IPS DF 6.9 (cell line): ENCODE measurements at places on chromosomes 12 and 14.

- no peak for DNase-seq
Measured at GRCh38 chr12:68854554-68854953, 46.6 kb downstream of the MDM2 start.

DNA sequence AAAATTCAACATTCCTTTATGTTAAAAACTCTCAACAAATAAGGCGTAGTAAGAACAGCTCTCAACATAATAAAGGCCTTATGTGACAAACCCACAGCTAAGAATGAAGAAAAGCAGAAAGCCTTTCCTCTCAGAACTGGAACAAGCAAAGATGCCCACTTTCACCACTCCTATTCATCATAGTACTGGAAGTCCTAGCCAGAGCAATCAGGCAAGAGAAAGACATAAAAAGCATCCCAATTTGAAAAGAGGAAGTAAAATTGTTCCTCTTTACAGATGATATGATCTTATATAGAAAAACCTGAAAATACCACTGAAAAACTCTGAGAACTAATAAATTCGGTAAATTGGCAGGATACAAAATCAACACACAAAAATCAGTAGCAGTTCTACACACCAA is 52.1 kb downstream of the STON2 start:
- no peak for DNase-seq

GRCh38 chr12:14854586-14855183 is 11.4 kb upstream of the ART4 start:
- DNase-seq: no peak

- peak; percentile 50 for DNase-seq
Measured at GRCh38 chr12:132523576-132524331, 33.8 kb downstream of the FBRSL1 start.

DNA sequence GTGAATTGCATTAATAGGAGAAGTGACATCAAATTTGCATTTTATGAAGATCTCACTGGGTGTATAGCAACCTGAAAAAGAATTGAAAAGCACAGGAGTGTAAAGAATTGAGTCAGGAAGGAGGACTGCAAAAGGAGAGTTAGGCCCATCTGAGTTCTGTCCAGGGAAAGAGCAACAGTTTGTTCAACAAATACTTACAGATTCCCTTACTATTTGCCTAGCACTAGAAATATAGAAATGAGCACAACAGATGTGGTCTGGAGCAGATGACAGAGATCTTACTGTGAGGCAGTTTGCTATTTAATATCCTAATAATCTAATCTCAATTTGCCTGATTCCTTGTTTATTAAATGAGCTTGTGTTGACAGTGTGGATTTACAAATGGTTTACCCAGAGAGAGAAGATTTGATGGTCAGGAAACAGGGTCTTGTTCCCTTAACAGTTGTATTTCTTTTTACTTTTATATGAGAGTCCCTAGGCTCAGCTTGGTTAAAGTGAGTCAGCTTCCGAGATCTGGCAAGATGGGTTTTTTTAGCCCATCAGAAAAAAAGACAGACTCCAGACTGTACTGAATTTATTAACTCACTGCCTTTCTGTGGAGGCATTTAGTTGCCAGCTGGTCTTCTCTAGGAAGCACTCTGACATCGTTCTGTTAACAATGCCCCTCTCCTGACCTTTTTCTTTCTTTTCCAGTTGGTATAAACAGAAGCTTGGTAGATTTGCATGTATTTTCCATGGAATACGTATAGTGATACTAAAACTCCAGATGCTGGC is 229.7 kb downstream of the TTC6 start:
- no peak for DNase-seq

DNA sequence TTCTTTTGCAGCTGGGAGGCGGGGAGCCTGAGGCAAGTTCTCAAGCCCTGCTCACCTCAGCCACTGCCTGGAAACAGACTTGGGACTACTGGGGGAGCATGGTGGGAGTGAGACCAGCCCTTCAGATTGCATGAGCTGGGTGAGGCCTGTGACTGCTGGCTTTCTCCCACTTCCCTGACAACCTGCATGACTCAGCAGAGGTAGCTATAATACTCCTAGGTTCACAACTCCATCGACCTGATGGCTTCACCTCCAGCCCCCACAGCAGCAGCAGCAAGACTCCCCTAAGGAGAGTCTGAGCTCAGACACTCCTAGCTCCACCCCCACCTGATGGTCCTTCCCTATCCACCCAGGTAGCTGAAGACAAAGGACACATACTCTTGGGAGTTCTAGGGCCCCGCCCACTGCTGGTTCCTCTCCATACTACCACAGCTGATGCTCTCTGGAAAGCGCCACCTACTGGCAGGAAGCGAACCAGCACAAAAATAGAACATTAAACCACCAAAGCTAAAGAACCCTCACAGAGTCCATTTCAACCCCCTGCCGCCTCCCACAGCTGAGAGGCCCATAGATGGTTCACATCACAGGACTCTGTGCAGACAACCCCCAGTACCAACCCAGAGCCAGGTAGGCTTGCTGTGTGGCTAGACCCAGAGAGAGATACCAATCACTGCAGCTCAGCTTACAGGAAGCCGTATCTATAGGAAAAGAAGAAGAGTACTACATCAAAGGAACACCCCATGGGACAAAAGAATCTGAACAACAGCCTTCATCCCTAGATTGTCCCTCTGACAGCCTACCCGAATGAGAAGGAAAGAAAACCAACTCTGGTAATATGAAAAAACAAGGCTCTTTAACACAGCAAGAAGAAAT is 68.7 kb downstream of the RPAP3 start:
- peak; percentile 74 for DNase-seq

DNA sequence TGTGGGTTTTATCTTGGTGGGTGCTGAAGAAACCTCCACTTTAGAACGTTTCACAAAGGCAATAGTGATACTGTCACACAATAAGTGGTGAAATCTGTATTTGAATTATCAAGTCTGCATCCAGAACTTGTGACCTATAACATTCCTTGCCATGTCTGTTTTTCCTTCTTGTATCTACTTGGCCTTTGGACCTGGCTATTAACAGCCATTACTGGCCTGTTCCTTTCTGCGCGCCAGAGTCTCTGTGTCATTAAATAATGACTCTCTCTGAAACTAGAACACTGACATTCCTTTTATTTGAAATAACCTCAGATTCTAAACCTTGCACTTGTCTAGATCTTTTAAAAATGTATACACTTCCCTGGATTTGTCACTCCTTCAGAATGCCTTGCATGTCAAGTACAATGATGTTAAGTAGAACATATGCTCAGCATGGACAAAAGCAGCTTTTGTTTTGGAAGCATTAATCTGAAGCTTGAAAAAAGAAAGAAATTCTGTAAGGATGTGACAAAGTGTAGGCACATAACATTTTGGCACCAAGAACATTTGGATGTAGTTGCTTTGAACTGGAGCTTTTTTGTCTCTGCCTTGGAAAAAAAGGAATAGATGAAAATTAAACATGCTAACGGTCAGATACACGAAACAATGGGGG is 95.5 kb upstream of the RPL10L start:
- no peak for DNase-seq

GRCh38 chr12:64893961-64894360 is 69.5 kb downstream of the TBC1D30 start:
- no peak for DNase-seq

DNA sequence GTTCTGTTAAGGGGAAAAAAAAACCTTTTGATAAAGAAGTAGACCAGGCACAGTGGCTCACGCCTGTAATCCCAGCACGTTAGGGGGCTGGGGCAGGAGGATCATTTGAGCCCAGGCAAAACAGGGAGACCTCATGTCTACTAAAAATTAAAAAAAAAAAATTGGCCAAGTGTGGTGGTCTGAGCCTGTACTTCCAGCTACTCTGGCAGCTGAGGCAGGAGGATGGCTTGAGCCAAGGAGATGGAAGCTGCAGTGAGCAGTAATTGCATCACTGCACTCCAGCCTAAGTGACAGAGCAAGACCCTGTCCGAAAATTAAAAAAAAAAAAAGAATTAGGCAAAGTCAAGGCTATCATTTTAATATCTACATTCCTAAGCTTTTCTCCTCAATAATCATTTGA is 124.8 kb upstream of the CPM start:
- DNase-seq: no peak
